Putamen (tissue), 1 donor: ENCODE measurements at places on chromosomes 6 and 20.

GRCh38 chr6:111157412-111157811 lies 70.1 kb downstream of the SLC16A10 start:
- no peak for DNase-seq

DNA sequence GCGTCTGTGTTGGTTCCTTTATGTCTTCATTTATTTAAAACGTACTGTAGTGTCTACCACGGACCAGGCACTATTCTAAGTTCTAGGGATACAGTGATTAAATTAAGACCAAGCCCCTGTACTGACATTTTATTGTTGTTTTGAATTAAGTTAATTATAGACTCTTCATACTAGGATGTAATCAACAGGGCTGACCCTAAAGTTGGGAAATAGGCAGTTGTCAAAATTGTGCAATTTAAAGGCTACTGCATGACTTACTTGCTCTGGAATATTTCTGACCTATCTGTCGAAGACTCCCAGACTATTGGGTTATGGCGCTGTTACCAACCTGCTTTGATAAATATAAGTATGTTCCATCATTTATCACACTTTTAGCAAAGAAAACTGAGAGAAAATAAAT lies 6.7 kb downstream of the MYO6 start:
- no peak for DNase-seq

- DNase-seq: no peak
These were observed 27.1 kb downstream of the CHMP4B start for GRCh38 chr20:33838035-33838864.

DNA sequence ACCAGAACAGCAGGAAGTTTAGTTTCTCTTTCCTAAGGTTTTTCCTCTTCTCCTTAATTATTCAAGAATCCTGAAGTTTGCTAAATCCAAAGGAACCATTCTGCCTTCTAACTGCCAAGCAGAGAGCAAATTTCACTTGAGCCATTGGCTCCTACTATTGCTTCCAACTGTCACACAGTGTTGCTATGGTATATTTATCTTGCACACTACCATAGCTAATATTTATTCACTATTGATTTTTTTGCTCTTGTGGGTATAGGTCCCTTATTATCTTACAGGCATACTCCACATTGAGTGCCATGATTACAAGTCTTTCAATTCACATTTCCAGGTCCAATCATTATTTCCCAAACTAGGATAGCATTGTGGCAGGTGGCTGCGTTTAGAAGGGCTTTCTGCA lies 266.7 kb upstream of the FLRT3 start:
- no peak for DNase-seq

- DNase-seq: no peak
These were observed 72.8 kb downstream of the SESN1 start for GRCh38 chr6:109021870-109022269.

DNA sequence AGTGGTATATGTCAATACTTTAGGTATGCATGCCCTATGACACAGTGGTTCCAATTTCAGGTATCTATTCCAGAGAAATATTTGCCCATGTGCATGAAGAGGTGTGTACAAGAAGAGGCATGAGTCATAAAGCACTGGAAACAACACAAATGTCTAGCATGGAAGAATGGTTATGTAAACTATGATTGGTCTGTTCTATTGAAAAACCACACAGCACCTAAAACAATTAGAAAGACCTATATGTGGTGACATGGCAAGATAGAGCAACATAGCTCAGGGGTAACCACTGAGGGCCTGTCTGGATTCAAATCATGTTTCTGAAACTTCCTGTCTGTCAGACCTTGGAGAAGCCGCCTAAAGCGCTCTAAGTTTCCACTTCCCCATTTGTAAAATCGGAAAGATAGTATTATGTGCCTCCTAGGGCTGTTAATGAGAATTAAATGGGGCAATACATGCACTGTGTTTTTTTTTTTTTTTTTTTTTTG lies 76.0 kb upstream of the SHLD1 start:
- DNase-seq: no peak

DNA sequence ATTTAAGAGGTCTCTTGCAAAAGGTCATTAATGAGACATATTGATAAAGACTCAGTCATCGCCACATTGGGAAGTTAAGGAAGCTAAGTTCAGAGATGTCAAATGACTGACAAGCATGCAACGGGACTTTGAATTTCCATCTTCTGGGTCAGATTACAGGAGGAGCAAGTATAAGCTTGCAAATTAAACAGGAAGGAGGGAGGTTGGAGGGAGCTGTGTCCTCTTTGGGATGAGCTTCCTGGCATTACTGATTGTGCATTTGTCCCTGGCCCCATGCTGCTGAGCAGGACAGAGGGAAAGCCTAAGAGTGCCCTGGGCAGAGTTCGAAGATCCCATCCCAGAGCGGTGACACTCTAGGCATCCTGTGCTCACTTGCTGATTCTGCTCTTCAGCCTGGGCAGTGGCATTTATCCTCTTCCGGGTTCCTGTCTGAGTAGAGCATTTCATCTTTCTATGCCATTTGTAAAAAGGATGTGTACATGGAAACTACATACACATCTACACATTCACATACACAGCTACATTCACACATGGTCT lies 40.5 kb downstream of the SLC22A1 start:
- DNase-seq: no peak

GRCh38 chr6:105733556-105734162 lies 330.8 kb upstream of the PREP start:
- DNase-seq: no peak

DNA sequence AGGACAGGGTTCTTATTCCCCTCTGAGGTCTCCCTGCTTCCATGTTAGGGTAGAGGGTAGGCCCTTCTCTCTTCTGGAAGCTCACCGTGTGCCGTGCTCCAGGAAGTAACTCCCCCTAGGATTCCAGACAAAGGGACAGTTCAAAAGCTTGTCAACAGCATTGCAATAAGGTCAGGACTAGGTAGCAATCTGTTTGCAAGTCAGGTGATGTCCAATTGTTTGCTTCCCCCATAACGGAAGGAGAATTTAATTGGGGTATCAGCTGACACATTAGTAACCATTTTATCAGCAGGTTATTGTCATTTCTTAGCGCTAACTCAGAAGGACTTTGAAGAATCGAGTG lies 41.9 kb downstream of the SYNJ2 start:
- DNase-seq: no peak

GRCh38 chr6:26097268-26097875 lies 10.1 kb downstream of the HFE start:
- DNase-seq: peak; percentile 49

- peak; percentile 78 for DNase-seq
These were observed 24.9 kb upstream of the IER3 start for GRCh38 chr6:30769088-30769852.

DNA sequence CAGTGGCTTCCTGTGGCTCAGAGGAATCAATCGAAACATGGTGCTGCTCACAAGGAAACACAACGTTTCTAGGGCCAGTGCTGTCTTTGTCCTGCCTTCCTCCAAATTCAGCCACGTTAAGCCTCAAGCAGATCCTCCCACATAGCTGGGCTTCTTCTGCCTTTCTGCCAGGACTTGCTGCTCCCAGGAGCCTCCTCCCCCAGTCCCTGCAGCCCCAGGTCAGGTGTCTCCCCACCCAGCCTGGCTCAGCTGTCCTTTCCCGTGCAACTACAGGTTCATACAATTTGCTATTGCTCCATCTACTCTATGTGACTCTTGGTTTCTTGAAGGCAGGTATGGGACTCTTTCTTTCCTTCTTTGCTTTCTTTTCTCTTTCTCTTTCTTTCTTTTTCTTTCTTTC lies 215.3 kb upstream of the RNF24 start:
- DNase-seq: no peak

DNA sequence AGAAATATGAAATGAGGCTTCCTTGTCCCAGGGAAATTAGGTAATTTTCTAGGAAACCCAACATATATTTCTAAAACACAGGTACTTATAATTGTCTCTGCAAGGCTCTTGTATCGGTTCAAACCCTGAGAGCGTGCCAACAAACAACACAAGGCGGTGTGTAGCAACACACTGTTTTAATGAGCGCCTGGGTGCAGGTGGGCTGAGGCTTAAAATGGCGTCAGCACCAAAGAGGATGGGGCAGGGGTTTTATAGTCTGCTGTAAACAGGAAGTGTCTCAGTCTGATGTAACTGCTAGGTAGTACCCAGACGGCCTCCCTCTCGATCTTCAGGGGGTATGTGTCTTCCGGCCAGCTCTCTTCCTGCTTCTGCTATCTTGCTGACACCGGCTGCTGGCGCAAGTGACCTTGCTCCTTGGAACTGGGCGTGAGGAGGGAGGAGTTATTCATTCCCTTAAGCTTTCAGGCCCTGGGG lies 69.7 kb downstream of the EPB41L2 start:
- DNase-seq: no peak

DNA sequence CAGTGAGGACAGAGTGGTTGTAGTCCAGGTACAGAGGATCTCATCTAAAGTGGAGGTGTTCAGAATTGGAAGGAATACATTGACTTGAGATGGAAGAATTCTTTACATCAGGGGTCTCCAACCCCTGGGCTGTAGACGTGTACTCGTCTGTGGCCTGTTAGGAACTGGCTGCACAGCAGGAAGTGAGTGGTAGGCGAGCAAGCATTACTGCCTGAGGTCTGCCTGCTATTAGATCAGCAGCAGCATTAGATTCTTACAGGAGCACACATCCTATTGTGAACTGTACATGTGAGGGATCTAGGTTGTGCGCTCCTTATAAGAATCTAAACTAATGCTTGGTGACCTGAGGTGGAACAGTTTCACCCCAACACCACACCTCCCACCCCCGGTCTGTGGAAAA lies 121.1 kb downstream of the CDKAL1 start:
- no peak for DNase-seq

GRCh38 chr6:44291841-44292240 lies 21.3 kb downstream of the AARS2 start:
- no peak for DNase-seq

DNA sequence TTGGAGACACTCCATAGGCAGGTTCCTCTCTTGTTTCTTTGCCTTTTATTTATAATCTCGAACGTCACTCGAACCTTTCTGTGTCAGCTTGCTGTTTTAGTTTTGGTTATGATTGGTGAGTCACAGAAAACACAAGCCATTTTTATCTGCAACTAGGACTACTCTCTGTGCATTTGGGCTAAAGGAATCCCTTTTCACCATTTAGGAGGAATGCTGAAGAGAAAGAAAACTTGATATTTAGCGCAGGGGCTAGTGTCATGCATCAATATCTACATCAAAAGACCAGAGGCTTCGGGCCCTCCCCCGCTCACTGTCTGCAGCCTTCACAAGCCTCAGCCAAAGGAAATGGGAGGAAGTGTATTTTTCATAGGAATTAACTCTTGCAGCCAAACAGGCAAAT lies 507.8 kb upstream of the CITED2 start:
- DNase-seq: no peak

- DNase-seq: no peak
These were observed 63.2 kb upstream of the SYNDIG1 start for GRCh38 chr20:24406251-24406650.

- no peak for DNase-seq
These were observed 135.1 kb downstream of the TMEM242 start for GRCh38 chr6:157188213-157188612.

DNA sequence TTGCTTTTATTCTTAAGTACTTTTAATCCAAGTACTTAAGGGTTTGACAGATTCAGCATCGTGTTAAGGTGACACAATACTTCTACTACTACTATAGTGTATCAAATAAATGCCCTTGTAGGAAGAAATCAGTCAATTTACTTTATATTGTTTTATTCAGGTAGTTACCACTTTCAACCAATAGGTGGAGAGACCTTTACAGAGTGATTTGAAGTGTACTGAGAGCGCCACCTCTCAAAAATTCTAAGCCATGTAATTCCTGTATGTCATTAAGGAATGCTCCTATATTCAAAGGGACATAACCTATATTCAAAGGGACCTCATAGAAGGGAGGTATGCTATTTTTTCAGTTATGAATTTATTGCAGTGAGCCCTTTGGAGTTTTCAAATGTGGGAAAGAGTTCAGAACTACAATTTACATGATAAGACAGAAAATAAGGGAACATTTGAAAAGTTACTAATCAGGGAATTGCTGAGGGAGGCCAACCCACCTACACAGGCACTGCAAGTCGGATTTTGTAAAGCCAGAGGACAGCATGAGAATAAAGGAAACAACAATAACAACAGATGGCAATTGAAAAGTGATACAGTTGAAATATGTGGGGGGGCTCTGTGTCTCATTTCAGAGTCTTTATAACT lies 955.6 kb downstream of the TBC1D32 start:
- no peak for DNase-seq

DNA sequence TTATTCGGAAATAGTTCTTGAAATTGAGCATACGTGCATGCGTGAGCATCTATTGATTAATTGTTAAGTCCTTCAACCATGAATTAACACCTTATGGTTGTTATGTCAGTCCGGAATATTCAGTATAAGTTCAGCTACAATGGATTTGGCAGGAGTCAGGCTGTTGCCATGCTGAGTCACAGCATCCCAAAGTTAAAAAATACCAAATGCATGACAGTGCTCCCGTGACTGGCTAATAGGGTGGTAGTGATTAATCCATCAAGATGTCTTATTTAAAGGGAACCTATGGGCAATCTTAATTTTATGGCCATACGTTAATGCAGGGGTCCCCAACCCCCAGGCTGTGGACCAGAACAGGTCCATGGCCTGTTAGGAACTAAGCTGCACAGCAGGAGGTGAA lies 10.5 kb downstream of the RAE1 start:
- no peak for DNase-seq

- DNase-seq: no peak
These were observed 173.2 kb upstream of the FOXA2 start for GRCh38 chr20:22757424-22758183.
